Hindlimb muscle (tissue), 1 donor: ENCODE measurements at places on chromosomes 7 and 10. TPM values are rescaled to one million over a fixed set of nuclear protein-coding genes. Genes with fewer than 3 reads are reported as not detected.

The GARIN1A gene
- 2.1 TPM for polyA plus RNA-seq

The EPHB4 gene
- polyA plus RNA-seq: 47.2 TPM

The CEP55 gene
- polyA plus RNA-seq: 6.0 TPM

The AS3MT gene
- polyA plus RNA-seq: 7.3 TPM

The SPDYE1 gene
- 2.3 TPM for polyA plus RNA-seq

The HEPACAM2 gene
- polyA plus RNA-seq: 0.09 TPM

The AKR1C2 gene
- polyA plus RNA-seq: 5.7 TPM

The GJD4 gene
- polyA plus RNA-seq: 4.2 TPM

The TAS2R3 gene
- polyA plus RNA-seq: 0.66 TPM

The SKIDA1 gene
- polyA plus RNA-seq: 2.2 TPM
